ENCODE measurements at places on chromosomes 3 and 15.
A peak's percentile ranks its signal among the peaks of the same experiment; 100 is the strongest.

DNA sequence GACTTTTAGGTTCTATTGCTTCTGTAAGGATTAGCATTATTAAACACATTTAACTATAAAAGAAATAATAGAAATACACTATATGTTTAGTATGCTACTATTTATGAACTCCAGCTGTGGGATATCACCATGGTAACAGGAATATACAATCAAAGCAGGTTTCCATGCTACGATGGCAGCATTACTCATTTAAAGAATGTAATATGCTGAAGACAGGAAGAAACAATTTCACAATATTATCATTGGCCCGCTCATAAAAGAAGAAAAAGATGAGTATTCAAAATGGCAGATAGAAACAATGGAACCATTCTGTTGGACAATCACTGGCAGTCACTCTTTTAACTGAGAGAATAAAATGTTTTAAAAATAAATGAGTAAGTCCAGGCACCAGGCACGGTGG is 153.4 kb downstream of the CBLB start:
- DNase-seq, result no peak

DNA sequence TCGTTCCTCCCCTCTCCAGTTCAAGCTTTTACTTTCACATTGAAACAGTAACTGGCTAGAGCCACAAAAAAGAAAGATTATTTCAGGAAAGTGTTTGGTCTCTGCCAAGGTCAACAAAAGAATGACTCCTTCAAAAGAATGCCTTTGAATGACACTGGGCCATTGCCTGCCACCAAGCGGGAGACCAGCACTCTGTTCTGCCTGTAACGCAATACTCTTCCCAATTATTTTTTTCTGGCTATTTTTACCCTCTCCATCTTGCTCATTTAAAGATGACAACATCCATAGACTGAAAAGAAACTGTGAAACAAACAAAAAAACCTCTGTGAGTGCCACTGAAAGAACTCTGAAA is 37.3 kb downstream of the EHHADH start:
- DNase-seq, result no peak

DNA sequence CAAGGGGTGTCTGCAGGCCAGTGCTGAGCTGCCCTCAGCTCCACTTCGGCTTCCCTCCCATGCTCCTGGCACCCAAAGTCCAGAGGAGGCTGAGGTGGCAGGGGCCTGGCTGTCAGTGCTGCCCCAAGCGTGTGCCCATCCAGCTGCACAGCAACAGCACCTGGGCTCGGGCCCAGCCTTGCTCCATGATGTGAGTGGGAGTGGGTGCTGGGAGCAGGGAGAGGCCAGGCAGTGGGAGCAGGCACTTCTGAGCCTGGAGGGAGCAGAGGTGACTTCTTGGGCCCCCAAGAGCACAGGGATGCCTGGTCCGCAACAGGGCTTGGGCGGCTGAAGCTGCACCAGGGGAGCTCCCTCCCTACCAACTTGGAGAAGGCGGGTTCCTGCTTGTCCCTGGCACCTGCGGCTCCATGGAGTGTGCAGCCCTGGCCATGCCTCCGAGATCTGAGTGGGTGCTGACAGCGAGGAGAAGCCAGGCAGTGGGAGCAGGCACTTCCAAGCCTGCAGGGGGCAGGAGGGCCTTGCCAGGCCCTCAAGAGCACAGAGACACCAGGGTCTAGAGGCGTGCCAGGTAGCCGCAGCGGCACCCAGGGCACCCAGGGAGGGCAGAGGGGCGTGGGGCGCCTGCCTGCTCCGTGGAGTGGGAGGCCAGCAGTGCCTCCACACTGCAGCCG is 366.7 kb upstream of the SGO1 start:
- no peak for DNase-seq

DNA sequence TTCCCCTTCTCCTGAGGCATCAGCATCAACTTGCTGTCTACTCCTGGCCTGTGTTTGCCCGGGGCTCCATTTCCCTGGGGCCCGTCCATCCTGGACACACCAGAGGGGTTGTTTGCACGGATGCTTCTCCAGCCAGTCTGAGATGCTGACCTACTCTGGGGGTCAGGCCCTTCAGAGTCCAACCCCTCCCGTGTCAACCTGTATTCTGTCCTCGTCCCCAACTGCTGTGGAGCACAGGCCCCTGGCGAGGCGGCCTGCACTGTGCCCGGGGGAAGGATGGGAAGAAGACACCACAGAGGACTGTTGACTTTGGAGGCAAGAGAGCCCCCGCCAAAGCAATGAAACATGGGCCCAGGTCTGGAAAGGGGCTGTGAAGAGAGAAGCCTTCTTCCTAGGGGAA is 25.8 kb downstream of the ALS2CL start:
- DNase-seq, result no peak

- DNase-seq, result no peak
Observed at GRCh38 chr15:27114473-27114872, 143.5 kb downstream of the GABRG3 start.

DNA sequence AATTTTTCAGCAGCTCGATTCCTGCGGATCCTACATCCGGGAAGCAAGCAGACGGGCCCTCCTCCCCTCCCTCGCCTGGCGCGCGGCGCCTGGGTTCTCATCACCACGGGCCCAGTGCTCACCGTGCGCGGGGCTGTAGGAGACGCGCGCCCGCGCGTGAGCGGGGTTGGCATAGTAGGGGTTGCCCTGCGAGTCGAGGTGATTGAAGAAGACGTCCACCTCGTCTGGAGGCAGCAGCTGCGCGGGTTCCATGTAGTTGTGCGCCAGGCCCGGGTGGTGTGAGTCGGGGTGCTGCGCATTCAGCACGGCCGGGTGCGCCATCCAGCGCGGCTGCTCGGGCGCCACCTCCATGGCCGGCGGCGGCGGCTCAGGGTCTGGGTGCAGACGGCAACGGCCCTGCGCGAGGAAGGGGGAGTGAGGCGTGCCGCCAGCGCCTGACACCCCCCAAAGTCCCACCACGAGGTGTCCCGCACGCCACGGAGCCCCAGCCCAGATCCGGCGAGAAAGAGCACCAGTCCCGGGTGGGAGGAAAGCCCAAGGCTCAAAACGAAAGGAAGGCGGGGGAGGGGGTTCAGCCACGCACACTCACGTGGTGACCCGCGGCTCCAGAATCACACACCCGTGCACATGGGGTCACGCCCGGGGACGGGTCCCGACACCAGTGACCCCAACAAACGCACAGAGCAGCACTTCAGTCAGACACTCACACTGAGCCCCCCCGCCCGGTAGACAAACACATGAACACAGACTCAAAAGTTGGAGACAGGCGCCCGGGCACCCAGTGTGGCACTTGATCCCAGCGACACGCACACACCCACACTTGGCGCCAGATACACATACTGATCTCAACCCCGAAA is 6.1 kb downstream of the GATA2 start:
- DNase-seq, result peak; percentile 16

- no peak for DNase-seq
Observed at GRCh38 chr3:9793161-9793781, 389 bp downstream of the ARPC4 start.

GRCh38 chr3:16179771-16180736 is 5.6 kb downstream of the GALNT15 start:
- DNase-seq, result no peak

DNA sequence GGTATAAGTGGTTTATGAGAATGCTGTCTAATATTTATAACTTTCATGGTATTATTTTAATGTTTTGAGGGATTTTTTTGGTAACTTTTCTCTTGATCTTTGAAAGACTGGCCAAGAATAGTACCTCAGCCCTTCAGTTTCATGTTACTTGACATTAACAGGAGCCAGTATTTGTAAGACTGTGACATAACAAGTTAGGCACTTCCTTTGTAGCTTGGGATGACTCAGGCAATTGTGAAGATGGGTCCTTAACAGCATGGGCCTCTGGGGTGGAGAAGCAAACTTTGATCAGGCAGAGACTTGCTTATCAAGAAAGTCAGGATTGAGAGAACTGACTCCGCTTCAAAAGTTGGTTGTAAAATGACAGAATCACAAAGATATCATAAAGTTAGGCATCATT is 9.5 kb downstream of the LRRC49 start:
- DNase-seq, result no peak

- DNase-seq, result no peak
Observed at GRCh38 chr3:84100861-84101260, 857.9 kb upstream of the CADM2 start.

- DNase-seq, result no peak
Observed at GRCh38 chr15:97991972-97992541, 31.6 kb downstream of the ARRDC4 start.

DNA sequence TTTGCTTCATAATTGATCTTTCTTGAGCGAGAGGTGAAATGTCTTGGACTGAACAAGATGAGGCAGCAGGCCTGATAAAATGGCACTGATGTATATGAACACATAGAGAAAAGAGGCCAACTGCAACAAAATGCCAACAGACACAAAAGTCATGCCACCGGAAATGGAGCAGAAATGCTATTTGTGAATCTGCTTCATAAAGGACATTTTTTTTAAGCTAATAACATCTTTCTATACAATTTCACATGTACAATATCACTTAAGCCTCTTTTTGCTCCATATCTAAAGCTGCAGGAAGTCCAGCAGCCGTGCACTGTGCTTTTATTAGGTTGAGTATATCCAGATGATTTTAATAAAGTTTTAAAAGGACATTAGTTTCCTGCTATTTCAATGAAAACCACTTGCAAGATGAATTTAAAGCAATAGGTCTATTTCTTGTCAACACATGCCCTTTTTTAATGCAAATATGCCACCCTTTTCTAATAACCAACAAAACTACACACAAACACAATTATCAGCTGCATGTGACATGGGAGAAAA is 169.2 kb upstream of the ADAMTS9 start:
- no peak for DNase-seq

DNA sequence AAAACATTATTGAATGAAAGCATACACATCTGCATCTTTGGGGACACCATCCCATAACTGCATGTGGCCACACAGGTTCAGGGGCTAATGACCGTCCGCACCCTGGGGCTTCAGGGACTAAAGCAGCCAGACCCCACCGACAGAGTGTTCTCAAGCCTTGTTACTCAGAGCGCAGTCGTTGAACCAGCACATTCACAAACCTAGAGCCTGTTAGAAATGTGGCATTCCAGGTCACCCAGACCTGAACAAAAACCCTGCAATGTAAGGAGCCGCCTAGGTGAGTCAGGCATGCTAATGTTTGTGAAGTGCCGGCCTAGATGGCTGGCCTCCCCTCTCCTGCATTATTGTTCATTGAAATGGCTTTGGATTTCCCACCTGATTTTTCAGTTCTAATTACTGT is 52.3 kb upstream of the HACD2 start:
- no peak for DNase-seq

DNA sequence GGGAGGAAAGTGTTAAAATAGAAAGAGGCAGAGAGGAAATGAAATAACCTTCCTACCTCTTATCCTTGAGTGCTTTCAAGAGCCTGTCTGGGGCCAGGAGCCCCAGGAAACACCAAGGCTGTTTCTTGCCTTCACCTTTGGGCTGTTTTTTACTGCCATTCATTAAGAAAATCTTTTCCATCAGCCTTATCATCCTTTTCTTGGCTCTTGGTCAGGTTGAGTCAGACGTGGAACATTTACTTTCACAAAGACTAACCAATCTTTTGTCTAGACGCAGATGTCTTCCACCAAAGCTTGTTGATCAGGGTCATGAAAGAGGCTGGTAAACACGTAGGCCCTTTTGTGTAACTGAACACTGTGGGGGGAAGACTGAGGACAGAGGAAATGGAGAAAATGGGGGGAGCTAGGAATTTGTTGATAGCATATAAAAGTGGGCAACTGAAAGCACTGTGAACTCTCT is 151.0 kb upstream of the THBS1 start:
- no peak for DNase-seq

- DNase-seq, result no peak
Observed at GRCh38 chr15:69820819-69821218, 276.9 kb downstream of the TLE3 start.

Data from stimulated activated naive CD4-positive, alpha-beta T cell treated with Interleukin-2 at 50 U/mL for 16 hours (primary cell).